CD4-positive, CD25-positive, alpha-beta regulatory T cell (primary cell): ENCODE measurements at places on chromosomes 5 and 9. TPM values are rescaled to one million over a fixed set of nuclear protein-coding genes. Genes with fewer than 3 reads are reported as not detected.

Gene SLC6A3
- total RNA-seq, result not detected

GRCh38 chr5:37391591-37391990 lies 12.5 kb downstream of the WDR70 start:
- DNase-seq, result no peak

Gene KCNIP1
- not detected for total RNA-seq

- no peak for DNase-seq
Observed at GRCh38 chr9:84513979-84514378, 155.6 kb upstream of the NTRK2 start.

Gene GARNL3
- total RNA-seq, result 4.3 TPM

Gene LCP2
- total RNA-seq, result 351 TPM

Gene FOXD4L4
- total RNA-seq, result not detected

- DNase-seq, result no peak
Observed at GRCh38 chr5:176660530-176660859, 13.2 kb downstream of the TSPAN17 start.

DNA sequence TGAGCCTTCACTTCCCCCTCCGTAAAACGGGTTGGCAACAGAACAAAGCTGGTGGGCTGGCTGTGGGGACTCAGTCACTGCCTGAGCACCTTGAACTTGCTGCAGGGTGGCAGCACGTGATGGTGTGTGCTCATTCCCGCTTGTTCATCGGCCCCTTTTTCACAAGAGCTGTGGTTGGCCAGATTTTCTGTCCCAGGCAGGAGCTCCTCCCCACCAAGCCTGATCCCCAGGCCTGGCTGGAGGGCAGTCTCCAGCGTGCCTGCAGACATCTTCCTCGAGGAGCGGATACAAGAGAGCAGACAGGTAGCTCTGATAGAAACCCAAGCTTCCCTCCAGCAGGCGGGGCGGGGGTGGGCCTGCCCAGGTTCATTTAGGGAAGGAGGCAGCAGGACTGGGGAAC lies 61.9 kb upstream of the ORM1 start:
- no peak for DNase-seq

Gene CMYA5
- 0.10 TPM for total RNA-seq
